Right forelimb (tissue), 1 donor: ENCODE measurements at places on chromosomes 12 and 14.

DNA sequence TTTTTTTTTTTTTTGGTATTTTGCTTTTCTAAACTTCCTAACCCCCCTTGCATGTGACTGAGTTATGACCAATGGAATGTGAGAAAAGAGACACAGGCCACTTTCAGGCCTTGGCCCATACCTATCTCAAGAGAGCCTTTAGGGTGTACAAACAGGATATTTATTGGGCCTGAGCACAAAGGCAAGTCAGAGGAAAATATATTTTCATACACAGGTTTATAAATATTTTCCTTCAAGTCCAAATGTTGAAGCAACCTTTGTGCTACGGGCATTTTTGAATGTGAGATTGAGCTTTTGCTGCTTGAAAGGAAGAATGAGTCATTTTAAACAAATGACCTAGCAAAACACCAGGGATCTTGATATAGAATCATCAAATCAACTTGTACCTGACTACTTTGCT lies 228.6 kb upstream of the E2F7 start:
- DNase-seq, result no peak

DNA sequence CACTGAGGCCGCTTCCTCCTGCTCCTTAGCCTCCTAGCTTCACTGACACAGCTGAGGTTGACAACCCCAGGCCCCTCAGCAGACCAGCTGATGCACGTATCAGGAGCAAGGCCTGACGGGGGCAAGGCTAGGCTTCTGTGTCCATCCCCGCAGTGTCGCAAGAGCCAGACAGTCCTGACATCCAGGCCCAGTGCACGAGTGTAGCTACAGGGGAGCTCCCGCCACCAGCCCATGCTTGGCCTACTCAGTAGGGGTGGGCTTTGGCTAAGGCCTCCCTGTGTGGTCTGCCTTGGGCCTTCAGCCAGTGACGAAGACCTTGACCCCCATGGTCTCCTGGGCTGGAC lies 179.1 kb downstream of the DPF3 start:
- DNase-seq, result no peak

GRCh38 chr12:121468499-121468801 lies 68.5 kb downstream of the RNF34 start:
- DNase-seq, result no peak

- DNase-seq, result no peak
Observed at GRCh38 chr14:75016815-75017214, 14.1 kb downstream of the EIF2B2 start.

- DNase-seq, result no peak
Observed at GRCh38 chr12:109302358-109302757, 6.7 kb downstream of the FOXN4 start.

- no peak for DNase-seq
Observed at GRCh38 chr12:29921307-29921706, 137.6 kb upstream of the TMTC1 start.
